ENCODE measurements at places on chromosomes 4 and X.

DNA sequence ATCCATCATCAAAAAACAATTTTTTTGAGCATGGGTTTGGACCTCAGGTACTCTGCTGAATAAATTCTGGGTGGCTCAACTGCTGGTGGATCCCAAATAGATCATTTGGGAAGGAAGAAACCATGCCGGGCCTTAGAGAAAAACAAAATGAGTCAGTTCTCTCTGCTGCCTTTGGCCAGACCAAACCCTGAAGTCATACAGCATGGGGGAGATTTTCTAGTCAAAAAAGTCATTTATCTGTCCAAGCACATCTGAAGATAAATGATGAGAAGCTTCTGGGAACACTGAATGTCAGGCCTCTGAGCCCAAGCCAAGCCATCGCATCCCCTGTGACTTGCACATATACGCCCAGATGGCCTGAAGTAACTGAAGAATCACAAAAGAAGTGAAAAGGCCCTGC, 261.4 kb downstream of the DHX15 start:
- no peak for DNase-seq

GRCh38 chrX:134626434-134626833, 31.8 kb downstream of the PLAC1 start:
- no peak for DNase-seq

GRCh38 chr4:74293558-74293957, 14.7 kb upstream of the EPGN start:
- DNase-seq, result no peak

DNA sequence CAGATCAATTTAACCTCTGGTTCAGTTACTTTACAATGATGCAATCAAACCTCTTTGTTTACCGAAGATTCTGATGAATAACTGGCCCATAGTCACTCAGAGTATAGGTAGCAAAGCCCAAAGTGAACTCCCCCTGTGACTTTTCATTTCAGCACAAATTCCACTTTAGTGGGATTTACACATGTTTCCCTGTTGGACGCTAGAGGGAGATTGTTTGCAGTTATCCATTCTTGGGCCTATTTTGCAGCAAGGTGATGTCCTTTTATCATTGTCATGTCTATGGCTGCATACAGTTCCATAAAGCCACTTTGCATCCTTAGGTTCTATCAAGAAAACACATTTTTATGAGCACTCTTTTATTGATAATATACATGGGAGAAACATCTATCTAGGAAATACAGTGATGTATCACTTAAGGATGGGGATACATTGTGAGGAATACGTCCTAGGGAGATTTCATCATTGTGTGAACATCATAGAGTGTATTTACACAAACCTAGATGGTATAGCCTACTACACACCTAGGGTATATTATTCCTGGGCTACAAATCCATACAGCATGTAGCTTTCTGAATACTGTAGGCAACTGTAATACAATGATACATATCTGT, 14.5 kb upstream of the DKK2 start:
- peak; percentile 8 for DNase-seq

DNA sequence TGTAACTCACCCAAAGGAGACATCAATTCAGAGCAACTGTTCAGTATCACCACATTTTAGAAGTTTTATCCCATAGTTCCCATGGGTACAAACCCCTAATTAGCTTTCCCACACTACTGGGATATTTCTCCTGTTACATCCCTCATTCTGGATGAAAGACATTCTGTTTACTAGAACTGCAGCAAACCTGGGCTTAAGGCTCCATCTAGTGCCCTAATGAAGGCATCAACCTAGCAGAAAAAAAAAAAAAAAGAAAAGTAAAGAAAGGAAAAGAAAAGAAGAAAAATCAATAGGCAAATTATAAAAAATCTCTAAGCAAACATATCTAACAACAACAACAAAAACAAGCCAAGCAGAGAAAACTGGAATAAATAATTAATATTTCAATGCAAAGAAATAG, 133.7 kb upstream of the CPXCR1 start:
- no peak for DNase-seq

GRCh38 chr4:170990989-170991589, 822.1 kb upstream of the GALNTL6 start:
- DNase-seq, result peak; percentile 50

DNA sequence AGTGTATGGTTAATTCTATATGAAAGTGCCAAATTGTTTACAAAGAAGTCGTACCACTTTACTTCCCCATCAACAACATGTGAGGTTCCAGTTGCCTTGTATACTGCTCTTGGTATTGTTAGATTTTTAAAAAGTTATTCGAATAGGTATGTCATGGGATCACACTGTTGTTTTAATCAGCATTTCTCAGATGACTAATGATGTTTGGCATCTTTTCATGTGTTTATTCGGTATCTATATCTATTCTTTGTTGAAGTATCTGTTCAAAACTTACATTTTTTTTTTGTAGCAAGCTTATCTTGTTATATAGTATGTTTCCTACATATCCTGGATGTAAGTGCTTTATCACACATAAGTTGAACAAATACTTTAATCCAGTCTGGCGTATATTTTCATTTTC, 99.4 kb upstream of the MAB21L2 start:
- DNase-seq, result peak; percentile 1

GRCh38 chrX:29762006-29762405, 453.4 kb upstream of the MAGEB2 start:
- no peak for DNase-seq

- no peak for DNase-seq
Observed at GRCh38 chr4:102869569-102870197, 891 bp downstream of the CISD2 start.

- no peak for DNase-seq
Observed at GRCh38 chrX:129613596-129613995, 41.2 kb downstream of the APLN start.

DNA sequence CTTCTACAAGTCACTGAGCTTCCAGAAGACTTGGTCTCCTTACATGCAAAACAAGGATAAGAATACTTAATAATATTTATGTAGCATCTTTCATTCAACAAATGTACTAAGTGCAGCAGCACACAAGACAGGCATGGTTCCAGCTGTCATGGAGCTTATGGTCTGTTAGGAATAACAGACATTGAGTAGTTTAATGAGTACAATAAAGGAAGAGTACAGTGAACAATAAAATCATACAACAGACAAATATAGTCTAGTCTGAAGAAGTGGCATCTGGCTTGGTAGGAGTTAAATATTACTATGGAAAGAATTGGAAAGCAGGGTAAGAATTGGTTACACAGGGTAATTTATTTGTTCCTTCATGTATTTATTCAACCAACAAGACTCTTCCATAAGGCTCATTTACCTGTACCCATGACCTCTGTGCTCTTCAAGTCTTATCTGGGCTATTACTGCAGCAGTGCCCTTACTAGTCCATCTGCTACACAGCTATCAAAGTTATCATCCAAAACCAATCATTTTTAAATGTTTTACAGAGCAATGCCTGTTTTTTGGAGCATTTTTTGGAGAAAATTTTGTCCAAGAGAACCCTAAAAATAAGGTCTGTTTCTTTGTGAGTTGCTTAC, 101.1 kb upstream of the RPL34 start:
- DNase-seq, result no peak

- peak; percentile 1 for DNase-seq
Observed at GRCh38 chrX:106397788-106398538, 213.8 kb upstream of the RADX start.

- DNase-seq, result no peak
Observed at GRCh38 chr4:155526452-155527169, 140.0 kb upstream of the GUCY1A1 start.

DNA sequence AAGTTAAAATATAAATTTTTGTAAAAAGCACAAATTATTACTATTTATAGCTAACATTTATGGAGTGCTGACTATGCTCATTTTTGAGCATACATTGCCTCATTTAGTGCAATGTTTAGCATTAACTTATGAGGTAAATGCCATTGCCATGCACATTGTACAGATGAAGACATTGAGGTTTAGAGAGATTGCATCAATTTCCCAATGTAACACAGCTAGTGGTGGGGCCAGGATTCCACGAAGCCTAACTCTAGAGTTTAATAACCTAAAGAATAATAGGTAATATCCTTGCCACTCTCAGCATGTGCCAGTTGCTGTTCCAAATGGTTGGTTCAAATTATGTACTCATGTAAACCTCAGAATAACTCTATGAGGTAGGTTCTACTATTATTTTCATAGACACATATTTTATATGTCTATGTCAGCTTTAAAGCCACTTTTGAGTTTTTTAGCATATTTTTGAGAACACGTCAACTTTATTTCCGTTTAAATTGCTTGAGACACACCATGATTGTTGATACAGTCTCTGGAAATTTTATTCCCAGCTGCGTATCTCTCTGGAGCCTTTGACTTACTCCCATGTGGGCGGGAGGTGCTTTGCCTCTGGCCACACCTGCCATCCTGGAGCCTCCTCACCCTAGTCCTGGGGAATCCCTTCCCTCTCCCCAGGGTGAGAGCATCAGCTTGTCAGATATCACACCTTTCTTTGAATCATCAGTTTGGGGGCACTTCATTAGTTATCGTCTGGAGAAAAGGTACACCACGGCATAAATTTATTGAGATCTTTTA, 10.8 kb upstream of the ADH1A start:
- peak; percentile 52 for DNase-seq

GRCh38 chrX:82163701-82164100, 961.8 kb downstream of the SH3BGRL start:
- DNase-seq, result peak; percentile 50
